ENCODE measurements at places on chromosomes 2 and 18.

GRCh38 chr2:87996570-87996969 is 19.8 kb downstream of the RNU2-63P start:
- DNase-seq: no peak

DNA sequence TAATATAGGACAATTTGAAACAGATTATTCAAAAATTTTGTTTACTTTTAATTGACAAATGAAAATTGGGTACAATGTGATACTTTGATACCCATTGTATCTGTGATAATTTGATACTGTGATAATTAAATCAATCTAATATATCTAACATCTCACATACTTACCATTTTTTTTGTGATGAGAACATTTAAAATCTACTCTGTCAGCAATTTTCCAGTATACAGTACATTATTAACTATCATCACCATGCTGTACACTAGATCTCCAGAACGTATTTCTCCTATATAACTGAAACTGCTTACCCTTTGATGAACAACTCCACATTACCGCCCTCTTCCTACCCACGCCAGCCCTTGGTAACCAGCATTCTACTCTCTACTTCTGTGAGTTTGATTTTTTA is 139.7 kb upstream of the TFPI start:
- DNase-seq: no peak

- DNase-seq: no peak
Observed at GRCh38 chr18:71598374-71598773, 945.8 kb downstream of the CBLN2 start.

DNA sequence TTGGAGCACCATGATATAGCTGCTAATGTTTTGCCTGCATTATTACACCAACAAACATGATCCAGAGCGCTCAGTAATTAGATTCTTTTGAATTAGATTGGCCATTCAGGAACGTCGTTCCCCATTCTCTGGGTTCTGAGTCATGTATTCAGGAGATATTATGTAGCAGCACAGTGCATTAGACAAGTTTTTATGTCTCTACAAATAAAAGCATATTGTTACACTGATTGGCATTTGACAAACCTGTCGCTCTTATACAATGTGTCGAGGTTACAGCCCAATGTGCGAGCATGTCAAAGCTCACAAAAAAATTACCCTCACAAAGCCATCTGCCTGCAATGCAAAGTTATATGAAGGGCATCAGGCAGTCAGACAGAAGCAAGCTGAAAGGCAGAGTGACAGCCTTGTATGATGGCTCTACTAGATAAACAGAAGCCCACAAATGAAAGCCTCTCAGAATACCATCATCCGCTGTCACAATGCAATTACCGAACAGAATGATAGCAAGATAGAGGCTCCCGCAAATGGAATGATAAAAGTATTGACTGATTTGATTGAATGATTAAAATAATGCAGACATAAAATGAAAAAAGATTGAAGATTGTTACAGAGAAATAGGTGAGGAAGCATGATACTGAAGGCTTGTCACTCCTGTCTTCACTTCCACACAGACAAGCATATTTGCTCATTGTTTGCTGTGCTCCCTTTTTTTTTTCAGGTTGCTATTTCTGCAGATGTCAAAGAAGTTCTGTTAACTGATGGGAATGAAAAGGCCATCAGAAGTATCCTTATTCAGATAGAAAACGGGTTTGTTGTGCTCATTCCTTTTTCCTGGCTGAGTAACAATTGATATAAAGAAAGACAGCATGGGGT is 234.6 kb upstream of the SIX3 start:
- no peak for DNase-seq

DNA sequence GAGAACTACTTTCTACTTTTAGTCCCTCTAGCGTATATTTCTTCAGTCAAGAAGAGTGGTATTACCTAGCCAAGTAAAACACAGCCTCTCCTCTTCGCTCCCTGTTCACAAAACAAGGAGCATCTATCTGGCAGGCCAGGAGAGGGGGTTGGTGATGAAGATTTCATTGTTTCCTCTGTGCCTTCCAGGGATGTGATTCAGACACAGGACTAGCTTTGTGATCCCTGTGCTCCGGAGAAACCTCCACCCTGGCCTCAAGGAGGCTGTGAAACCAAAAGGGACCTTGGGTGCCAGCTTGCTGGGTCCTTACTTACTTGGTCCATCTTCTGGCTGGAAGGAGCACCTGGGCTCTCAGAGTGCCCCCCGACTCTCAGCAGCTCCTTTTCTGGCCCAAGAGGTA is 5.7 kb downstream of the RHOB start:
- no peak for DNase-seq

- DNase-seq: no peak
Observed at GRCh38 chr18:35695803-35696202, 114.3 kb downstream of the GALNT1 start.

GRCh38 chr2:143745060-143745459 is 615.8 kb downstream of the ARHGAP15 start:
- no peak for DNase-seq

DNA sequence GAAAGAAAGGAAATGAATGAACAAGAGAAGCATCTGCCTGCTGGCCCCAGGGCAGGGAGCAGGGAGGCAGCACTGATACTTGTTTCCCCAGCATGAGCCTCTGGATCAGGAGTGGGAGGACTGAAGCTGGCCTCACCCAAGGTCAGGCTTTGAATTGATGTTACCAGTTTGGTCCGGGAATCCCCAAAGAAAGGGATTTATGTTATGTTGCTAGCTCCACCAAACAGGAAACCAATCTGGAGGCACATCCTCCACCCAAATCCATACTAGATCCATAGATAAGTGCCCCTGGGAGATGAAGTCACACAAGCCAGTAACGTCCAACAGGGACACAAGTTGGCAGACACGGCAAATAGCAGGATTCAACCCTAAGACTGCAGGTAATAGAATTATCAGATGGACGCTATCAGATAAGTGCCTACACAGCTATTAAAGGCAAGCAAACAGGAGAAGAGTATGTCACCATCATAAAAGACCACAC is 85.9 kb downstream of the MTCL1 start:
- DNase-seq: no peak

DNA sequence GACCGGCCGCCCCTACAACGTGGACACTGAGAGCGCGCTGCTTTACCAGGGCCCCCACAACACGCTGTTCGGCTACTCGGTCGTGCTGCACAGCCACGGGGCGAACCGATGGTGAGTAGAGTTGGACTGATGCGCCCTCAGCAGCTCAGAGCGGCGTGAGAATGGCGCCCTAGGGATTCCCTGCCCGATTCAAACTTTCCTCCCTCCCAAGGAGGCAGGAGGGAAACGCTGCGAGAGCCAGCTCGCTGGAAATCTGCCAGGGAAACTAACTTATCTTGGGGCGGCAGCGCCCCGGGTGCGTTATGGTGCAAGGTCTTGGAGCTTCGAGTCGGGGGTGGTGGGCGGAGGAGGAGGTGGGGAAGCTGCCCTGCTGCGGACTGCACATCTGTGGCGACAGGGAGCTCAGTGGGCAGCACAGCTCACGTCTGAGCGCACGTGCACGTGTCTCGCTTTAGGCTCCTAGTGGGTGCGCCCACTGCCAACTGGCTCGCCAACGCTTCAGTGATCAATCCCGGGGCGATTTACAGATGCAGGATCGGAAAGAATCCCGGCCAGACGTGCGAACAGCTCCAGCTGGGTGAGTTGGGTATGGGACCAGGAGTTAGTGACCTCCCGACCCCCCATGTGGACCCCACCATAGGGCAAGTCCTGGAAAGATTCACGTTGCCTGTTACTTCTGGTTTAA is 697 bp downstream of the ITGA4 start:
- peak; percentile 33 for DNase-seq

DNA sequence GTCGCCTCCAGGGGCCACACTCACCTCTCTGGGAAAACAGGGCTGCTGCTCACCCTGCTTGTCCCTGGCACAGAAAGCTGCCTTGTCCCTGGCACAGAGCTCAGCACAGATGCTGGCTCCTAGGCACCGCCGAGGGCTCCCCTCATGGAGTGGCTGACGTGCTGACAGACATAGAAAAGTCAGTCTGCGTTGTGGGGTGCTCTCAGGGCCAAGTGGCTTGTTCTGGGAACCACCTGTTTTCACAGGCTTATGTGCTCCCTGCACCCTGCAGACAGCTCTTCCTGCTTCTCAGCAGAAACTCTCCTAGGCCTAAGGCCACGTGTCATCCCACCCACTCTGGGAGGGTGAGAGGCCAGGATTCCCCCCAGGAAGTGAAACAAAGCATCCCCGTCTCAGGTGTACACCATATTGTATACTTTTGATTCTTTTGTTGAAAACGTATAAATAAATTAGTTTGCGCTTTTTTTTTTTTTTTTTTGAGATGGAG is 84.7 kb upstream of the TMEM200C start:
- DNase-seq: no peak

- no peak for DNase-seq
Observed at GRCh38 chr2:146997488-146997887, 847.3 kb upstream of the ACVR2A start.

DNA sequence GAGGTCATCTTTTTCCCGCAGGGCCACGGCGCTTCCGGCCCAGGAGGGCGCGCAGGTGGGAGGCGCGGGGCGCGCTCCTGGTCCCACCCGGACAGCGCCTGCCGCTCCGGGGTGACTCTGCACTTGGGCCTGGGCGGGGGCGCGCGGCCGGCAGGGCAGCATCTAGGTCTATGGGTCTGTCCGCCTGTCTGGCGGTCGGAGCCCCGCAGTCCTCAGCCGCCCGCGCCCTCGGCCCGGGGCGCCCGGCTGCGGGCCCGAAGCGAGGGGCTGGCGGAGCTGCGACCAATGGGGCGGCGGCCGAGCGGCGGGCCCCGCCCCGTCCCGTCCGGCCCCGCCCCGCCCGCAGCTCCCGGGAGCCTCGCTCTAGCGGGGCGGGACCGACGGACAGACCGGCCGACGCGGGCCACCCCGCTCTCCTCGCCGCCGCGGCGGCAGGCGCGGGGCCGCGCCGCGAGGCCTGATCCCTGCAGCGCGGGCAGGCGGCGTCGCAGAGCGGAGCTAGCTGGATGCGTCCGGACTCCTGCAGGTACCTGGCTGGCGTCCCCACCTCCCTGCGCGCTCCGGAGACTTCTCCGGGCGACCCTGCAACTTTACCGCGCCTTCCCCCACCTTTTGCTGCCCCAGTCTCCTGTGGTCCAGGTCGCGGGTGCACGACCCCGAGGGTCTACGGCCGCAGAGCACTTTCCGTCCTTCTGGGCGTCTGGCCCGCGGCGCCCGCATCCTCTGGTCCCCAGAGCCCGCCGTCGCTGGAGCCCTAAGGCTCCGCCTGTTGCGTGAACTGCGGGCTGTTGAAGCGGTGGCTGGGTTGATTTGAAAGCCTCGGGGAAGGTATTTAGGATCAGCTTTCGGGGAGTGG is at the start of gene KCNS3:
TSS of gene KCNS3 (plus strand) at position 387 of the 856 bp plus-strand sequence. CDS start 52,342 bp downstream, outside the sequence.
- DNase-seq: no peak

GRCh38 chr2:231300722-231301076 is 94.8 kb upstream of the B3GNT7 start:
- DNase-seq: no peak

DNA sequence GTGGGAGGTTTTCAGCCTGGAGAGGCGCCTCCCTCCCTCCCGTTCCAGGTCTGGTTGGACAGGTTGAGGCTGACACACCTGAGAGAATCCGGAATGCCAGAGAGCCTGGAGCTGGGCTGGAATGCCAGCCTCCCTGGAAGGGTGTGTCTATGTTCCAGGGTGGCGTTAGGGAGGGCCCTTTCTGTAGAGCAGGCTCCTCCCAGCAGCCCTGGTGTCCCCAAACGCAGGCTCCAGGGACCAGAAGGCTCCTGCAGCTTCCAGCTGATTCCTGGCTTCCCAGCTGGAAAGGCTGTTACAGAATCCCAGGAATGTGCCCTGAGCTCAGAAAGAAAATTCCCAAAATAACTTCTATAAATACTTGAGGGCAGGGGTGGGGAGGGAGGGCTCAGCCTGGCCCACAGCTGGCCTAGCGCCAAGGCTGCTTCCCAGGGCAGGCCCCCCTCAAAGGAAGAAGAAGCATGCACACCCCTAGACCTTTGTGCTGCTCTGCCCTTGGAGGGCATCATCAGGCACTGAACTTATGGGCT is 85.4 kb downstream of the STPG4 start:
- no peak for DNase-seq

DNA sequence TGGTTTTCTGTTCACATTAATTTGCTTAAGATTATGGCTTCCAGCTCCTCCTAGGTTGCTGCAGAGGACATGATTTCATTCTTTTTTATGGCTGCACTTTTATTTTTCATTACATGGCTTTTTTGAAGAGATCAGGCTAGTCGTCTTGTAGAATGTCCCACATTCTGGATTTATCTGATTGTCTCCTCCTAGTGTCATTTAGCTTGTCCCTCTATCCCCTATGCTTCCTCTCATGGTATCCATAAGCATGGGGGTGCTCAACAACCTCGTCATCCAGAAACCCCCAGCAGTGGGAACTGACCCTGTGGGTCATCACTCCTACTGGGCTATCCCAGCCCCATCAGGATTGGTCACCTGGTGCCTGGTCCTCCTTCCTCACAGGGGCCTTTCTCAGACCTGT is 49.6 kb downstream of the SERTAD2 start:
- DNase-seq: no peak

DNA sequence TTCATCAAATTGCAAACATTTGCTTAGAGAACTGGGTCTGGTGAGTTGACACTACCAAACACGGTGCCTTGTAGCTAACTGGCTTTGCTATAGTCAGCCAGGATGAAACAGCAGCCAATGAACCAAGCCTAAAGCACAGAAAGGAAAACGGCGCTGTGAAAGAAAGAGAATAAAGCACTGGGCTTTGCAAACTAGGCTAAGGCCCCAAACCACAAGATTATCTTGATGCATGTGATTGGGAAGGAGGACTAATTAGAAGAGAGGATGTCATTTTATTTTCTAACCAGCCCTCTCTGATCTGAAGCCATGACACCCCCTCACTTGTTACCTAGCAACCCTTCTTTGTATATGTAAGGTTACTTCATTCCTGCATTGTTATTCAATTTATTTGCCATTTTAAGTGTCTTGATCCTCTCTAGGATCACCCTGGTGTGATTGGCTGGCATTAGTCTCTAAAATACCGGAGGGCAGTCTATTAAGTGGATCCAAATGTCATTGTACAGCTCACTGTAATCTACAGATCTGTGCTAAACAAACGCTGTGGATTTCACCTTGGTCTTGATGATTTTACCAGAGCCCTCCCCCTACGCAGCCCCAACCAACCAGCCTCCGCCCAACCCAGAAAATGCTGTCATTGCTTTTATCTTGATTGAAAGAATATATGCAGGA is 395.4 kb upstream of the ACVR2A start:
- no peak for DNase-seq

- DNase-seq: no peak
Observed at GRCh38 chr2:134260713-134261112, 6.8 kb downstream of the MGAT5 start.
